Eye (tissue), 1 donor: ENCODE measurements at places on chromosomes 2 and 18.

DNA sequence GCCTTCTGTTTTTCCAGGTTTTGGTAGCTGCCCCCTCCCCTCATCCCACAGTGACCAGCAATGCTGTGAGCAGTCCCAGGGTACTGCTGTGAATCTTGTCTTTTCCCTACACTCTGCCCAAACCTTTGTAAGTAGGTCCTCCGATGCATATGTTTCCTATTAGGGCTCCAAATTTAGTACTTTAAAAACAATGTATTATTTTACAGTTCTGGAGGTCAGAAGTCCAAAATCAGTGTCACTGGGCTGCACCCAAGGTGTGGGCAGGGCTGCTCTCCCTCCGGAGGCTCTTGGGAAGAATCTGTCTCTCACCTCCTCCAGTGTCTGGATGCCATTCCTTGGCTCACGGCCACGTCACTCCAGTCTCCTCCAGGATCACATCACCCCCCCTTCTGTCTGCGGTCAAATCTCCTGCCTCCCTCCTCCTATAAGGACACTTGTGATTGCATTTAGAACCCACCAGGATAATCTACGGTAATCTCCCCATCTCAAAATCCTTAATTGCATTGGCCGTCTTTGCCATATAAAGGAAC is 208.5 kb downstream of the SH3BP4 start:
- no peak for DNase-seq

- DNase-seq: no peak
These were observed 14.4 kb upstream of the ZFP36L2 start for GRCh38 chr2:43240766-43241150.

GRCh38 chr2:97951155-97951680 is 44.5 kb downstream of the TMEM131 start:
- no peak for DNase-seq

- no peak for DNase-seq
These were observed 98.2 kb downstream of the EIPR1 start for GRCh38 chr2:3279236-3279960.

DNA sequence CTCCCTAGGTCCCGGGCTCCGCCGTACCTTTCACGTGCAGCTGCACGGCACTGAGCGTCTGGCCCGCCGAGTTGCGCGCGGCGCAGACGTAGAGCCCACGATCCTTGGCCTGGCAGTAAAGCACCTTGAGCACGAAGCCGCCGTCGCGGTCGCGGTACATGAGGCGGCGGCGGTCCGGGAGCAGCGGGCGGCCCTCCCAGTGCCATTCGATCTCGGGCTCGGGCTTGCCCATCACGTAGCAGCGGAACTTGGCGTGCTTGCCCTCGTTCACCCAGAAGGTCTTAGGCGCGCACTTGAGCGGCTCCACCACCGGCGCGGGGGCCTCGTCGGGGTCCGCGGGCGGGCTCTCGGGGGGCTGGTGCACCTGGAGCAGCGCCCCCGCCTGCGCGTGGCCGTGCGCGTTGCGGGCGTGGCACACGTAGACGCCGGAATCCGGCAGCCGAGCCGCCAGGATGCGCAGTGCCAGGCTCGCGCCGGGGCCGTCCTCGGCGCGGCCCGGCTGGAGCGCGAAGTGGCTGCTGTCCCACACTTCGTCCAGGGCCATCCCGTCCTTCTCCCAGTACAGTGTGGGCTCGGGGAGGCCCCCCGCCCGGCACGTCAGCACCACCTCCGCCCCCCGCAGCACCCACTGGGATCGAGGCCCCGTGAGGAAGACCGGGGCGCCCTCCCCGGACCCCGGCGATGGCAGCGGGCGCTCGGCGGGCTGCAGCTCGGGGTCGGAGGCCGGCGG is 980 bp downstream of the OBSL1 start:
- DNase-seq: peak; percentile 75

- no peak for DNase-seq
These were observed 98.8 kb downstream of the RIF1 start for GRCh38 chr2:151508519-151508918.

DNA sequence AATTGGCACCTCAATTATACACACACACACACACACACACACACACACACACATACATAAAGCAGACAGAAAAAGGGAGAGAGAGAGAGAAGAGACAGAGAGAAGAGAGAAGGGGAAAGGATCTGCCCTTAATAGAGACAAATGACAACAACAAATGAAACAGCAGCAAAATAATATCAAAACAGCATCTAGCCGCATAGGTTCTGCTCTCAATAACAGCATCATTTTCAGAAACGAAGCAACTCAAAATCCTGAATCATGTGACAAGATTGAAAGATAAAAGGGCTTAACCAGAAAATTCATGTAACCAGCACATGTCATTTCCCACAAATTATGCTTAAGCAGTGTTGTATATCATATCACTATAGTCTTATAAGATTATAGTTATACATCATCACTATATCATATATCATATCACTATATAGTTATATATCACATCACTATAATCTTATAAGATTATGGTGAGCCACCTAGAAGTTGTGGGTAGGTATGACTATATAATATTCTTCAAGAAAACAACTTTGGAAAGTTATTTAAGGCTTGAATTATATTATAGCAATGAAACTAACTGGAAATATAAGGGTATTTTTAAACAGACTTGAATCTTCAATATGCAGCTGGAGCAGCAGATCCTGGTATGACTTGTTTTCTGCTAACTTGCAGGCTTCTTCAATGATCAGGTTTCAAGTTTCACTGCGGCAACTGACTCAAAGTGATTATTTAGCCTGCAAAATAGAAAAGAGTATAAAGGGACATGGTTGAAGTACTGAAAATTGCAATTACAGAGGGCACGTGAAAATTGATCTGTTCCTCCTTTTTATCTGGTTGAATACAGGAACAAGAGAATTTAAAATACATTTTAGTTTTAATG is 16.1 kb upstream of the VPS54 start:
- DNase-seq: no peak

GRCh38 chr2:182904844-182905243 is 38.4 kb upstream of the FRZB start:
- DNase-seq: no peak

DNA sequence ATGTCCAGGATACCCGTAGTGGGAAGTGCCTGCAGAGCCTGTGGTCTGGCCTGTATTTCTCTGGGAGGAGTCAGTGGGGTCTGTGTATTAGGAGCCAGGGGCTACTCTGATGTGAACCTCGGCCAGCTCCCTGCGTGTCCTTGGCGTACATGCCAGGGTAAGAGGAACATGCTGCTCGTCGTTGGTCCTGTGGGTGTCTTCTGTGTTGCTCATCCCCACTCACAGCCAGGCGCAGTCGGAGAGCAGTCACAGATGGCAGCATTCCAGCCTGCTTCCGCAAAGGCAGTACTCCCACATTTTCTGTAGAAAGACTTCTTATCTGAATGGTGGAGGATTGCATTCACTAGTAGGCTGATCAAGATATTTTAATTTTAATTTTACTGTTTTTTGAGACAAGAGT is 84.9 kb downstream of the DGKD start:
- DNase-seq: no peak

DNA sequence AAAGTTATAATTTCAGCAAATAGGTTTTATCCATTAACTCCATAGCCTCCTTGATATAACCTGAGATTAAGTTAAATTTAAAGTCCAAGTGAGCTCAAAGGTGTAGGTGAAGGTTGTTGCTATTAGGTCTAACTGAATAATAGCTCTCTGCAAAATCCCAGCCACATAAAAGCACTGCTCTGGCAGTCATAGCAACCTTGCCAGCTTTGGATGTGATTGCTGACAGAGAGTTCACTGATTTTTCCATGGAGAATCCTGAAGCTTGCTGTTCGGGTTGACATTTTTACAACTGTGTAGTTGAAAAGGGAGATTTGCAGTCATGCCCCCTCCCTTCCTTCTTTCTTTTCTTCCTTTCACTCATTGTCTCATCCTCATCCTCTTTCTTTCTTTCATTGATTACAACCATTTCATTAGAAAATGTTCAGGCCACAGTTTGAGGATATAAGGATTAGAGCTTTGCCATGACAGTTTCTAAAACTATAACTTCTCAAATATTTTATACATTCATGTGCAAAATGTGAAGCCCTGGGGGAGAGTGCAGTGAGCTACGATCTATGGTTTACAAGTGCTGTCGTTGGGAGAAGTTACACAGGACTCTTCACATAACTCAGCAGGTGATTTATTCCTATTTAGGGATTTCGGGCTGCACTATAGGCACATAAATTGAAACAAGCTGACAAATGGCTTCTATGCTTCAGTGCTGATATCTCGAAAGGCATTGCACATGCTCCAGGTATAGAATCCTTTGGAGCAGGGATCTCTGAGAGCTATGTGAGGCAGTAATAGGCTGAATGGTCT is 193.8 kb downstream of the LRRTM4 start:
- no peak for DNase-seq

GRCh38 chr2:6667326-6667725 is 198.4 kb downstream of the CMPK2 start:
- DNase-seq: no peak

DNA sequence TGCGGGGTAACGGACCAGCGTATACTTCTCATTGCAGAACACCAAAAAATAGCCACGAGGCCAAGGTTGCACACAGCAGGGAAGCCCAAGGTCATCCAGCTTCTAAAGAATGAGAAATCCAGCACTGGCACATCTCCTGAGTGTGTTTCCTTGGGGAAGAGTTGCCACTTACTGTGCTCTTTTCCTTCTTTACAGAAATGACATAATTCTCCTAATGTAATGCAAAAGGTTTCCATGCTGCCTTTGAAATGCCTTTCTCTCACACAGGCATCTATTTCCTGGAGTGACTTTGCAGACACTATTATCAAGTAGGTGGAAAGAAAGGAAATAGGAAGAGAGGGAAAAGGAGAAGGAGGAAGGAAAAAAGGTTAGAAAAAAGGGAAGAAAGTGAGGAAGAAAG is 862.1 kb upstream of the CELF4 start:
- DNase-seq: no peak

DNA sequence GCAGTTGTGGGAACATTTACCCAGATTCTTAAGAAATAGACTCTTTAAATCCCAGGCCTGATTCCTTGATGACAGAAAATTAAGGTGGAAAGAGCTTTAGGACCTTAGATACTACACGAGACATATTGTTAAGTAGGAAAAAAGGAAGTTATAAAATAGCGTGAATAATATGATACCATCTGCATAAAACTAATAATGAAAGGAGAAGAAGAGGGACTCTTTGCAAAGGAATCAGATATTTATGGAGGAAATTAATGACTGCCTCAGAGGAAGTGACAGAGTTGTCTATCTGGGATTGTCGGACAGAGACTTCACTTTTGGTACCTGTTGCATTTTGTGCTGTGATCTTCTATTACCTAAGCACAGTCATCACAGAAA is 20.8 kb downstream of the APCDD1 start:
- DNase-seq: no peak

- DNase-seq: peak; percentile 57
These were observed 271.3 kb downstream of the KCNS3 start for GRCh38 chr2:18149660-18150246.

DNA sequence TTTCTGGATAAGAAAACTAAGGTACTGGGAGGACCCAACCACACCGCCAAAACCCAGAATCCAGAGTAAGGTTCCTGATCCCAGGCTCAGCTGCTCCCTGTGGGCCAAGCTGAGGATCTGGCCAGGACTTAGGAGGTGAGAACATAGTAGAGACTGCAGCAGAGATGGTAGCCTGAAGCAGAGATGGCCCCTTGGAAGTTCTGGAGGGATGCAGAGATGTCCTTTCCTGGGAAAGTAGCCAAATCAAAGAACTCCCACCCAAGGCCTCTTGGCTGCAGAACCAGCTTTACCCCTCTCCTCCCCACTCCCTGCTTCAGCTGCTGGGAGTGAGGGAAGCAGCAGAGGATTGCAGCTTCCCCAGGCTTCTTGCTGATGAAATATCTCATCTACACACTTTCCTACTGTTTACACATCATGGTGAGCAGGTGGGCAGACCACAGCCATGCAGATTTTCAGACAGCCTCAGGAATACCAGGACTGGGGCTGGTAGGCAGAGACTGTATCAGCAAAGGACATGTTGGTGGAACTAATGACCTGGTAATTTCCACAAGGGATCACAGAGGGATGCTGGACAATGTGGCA is 32.7 kb downstream of the TMEM17 start:
- DNase-seq: no peak

DNA sequence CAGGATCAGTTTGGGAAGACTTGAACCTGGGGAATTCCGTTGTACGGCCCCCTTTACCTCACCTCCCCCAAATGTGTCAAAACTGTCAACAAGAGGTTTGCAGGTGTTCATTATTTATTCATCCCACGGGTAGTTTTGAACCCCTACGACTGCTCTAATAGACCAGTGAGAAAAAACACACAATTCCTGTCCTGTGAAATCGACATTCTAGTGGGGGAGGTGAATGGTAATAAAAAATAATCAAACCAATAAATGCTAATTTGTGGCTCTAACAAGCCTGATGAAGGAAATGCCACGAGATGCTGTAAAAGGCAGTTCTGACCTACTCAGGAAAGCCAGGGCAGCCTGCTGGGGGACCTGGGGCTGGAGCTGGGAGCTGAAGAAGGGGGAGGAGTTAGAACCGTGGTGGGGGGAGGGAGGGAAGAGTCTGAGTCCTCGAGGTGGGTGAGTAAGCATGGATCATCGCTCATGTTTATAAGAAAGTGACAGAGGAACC is 463 bp upstream of the DNAJB2 start:
- DNase-seq: no peak

GRCh38 chr2:72028996-72029395 is 118.7 kb downstream of the CYP26B1 start:
- no peak for DNase-seq

- DNase-seq: no peak
These were observed 334.7 kb downstream of the HRH4 start for GRCh38 chr18:24795129-24795528.

DNA sequence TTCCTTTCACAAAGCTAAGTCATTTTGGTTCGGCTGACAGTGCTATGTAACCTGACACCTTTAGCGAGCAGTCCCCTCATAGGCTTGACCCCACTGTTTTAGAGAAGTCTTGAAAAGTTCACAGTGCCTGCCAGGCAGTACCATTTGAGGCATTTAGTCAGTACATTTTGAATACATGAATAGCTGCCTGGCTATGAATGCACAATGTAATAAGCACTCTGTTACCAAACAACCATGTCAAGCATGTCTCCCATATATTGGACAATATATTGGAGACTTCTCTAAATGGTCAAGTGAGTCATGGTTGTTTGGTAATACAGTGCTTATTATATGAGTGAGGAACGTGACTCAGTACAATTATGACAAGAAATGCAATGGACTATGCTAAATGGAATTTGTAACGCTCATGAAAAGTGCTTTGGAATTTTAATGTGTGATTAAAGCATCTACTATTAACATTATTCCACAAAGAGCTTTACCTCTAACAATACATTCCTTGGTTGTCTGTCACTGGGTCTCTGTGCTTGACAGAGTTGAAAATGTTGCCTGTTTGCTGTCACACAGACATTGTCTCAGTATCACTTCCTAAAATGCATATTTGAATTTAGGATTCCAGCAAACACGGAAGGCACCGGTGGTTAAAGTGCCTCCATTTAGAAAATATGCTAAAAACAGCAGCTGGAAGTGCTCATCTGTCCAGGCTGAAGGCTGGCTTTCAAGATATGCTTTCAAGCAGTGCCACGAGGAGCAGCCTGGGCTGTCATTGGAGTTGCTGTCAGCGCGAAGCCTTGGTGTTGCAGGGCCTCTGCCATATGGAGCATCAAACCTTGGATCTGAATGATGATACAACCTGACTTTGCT is 458.6 kb downstream of the FBXO15 start:
- peak; percentile 28 for DNase-seq
